Left ventricle myocardium superior (tissue), 1 donor: ENCODE measurements at places on chromosomes 6 and 20.

DNA sequence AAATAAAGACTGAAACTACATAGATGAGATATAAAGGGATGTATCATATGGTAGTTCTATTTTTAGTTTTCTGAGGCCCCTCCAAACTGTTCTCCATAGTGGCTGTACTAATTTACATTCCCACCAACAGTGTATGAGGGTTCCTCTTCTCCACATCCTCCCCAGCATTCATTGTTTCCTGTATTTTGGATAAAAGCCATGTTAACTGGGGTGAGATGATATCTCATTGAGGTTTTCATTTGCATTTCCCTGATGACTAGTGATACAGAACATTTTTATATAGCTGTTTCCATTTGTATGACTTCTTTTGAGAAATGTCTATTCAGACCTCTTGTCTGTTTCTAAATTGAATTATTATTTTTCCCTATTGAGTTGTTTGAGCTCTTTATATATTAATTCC lies 229.3 kb downstream of the RFPL4B start:
- no peak for DNase-seq

DNA sequence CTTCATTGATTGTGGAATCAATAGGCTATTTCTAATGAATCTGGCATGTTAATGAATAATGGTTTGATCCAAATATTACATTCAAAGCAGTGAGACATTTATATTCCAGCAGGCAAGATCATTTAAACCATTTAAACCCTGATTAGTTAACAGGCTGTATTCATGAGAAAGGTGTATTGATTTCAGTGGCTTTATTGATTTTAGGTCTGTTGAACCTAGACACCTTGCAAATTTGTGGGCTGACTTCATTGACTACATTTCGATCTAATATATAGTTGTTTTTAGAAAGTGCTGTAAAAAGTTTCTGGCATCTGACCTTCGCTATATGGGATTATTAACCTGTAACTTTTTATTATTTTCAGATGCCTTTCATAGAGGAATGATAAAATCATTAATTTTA lies 900.1 kb upstream of the CITED2 start:
- no peak for DNase-seq

DNA sequence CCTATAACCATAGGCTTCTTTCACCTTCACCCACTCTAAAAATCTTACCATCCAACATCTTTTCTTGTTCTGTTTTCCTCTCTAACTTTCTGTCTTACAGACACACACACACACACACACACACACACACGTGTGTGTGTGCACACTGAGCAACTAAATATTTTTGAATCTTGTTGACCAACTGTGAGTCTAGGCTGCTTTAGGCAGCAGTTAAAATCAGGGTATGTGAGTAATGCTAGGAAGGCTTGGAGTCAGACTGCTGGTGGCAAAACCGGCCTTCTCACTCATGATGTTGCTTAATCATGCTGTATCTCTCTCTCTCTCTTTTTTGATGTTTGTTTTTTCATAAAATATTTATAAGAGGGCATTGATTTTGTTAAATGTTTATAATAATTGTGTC lies 103.1 kb upstream of the TBX18 start:
- no peak for DNase-seq

GRCh38 chr6:129908858-129909257 lies 47.7 kb upstream of the TMEM244 start:
- no peak for DNase-seq

DNA sequence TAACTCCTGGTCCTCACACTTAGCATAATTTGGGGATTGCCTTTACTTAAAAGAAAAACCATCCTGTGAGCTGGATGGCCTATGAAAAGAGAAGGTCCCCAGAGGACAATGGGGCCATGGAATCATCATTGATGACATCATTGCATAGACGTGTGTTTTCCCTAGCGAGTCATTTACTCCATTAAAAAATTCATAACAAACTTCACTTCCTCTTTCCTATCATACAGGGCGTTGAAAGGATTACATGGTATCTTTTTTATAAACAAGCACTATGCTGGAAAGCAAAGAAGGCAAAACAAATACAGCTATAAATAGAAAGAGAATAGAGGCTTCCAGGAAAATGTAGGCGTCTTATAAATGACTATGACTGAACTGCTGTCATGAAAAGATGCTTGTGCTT lies 11.3 kb upstream of the COL12A1 start:
- DNase-seq: no peak

DNA sequence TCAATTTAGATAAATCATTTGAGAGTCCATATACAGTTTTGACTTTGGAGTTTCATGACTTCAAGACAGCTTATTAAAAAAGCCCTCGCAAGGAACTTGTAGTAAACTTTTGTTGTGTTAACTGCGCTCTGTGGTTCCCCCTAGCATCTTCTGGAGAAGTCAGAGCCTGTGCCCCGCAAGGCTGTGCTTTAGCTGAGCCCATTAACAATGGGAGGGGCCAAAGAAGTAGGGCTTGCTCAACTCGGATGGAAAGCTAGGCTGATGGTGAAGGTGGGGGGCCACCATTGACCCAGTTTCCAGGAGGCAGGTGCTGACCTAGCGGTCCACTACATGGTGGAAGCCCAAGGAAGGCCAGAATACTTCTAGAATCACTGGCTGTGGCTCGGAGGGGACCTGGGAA lies 29.3 kb upstream of the OVOL2 start:
- DNase-seq: no peak

- no peak for DNase-seq
Measured at GRCh38 chr6:119966484-119966883, 616.9 kb upstream of the MAN1A1 start.

- no peak for DNase-seq
Measured at GRCh38 chr20:62320581-62321354, 18.0 kb downstream of the ADRM1 start.

DNA sequence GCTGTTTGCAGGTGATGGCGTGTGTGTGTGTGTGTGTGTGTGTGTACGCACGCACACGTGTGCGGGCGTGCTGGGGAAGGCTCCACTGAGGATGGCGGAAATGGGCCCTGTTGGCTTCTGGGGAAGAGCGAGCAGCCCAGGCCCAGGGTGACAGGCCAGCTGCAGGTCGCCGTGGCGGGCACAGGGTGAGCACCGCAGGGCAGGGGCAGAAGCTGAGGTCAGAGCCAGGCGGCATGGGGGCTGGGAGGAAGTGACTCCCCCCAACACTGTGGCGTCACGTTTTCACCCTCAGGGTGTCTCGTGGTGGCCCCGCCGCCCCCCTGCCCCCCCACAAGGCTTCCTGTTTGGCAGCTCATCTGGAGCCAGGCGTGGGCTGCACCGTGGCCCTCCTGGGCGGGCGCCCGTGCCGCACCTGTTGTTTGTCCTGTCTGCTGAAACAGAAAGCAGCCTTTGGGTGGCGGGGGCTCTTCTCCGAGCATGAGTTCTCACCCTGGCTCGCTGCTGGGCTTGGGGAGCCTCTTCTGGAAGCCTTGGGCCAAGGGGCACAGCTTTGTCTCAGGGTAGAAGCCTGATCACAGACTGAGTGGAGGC lies 7.1 kb downstream of the RBM38 start:
- peak; percentile 67 for DNase-seq

DNA sequence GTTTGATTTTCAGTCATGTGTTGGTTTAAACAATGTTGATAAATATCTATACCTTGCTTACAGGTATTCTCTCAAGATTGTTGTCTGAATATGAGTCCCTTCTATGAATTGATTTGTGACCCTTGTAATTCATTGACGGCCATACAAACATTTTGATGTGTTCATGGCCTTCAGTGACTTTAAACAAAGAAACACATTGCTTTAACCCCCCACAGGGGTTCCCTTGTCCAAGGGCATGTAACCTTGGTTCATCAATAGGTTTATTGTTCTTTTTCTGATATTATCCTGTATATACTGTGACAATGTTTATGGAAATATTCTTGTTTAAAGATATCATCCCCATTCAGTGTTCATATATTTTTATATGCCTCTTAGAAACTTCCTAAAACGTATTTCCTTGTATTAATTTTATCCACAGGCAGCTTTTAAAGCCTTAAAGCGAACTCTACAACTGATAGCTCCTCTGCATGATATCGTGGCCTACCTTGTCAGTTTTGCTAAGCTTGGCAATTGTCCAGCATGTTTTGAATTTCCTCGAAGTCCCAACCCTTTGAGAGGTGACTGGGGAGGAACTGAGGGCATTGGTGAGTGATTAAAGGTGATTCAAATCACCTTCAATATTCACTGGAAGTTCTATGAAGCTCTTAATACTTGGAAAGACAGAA lies 87.0 kb downstream of the CD164 start:
- DNase-seq: no peak

GRCh38 chr6:119454714-119455113 lies 105.2 kb upstream of the MAN1A1 start:
- DNase-seq: no peak

DNA sequence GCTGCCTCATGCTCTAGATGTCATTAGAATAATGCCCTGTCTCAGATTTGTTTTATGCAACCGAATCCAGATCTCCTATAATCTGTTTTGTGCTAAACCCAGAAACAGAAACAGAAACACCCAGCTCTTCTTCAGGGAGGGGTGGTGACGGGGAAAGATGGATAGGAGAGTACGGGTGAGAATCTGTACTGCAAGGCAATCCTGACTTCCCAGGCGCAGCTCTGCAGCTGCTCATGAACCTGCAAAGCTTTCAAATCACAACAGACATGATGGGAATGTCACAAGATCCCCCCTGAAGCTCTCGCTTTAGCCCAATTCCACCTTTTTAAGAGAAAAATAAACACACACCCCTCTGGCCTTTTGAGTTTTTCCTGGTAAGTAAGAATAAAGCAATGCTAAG lies 71.5 kb downstream of the PPP1R3G start:
- DNase-seq: no peak

DNA sequence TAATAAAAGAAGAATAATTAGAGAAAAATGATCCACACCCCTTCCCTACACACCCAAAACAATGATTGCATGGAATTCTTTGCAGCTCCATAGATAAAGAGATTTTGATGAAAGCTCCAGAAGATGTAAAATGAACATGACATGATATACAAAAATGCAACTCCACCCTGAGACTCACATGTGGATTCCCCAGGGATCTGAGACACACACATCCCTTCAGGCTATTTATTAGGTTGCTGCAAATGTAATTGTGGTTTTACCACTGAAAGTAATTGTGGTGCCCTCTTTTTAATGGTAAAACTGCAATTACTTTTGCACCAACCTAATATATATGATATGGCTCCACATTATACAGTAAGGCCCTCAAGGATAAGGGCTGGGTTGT lies 40.4 kb upstream of the TBC1D7 start:
- DNase-seq: no peak

DNA sequence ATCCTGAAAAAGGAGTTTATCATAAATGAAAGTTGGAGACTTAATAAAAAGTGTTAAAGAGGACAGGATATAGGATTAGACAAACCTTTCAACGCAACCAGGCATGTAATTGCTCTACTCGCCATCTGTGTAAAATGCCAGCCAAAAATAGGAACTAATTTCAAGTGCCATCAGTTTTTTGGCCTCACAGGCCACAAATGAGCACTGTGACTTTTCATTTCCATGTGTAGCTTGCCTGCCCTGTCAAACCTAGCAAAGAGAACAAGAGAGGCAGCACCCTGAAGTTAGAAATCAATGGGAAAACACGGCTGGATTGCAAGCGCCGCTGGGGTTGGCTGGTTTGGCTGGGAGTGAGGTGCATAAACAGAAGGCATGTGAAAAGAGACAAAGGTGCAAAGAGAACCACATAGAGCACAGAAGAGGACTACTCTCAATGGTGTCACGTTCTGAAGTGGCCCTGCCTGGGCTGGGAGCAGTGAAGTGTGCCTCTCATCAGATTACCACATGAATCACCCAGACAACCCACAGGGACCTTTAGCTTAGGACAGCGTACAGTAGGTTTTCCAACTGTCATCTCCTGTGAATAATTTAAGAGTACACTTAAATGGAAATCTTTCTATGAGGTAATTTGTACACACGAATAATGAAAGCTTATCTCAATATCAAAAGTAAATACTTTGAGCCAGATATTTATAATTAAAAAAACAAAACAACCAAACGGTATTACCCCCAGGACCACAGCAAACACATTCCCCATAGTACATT lies 78.0 kb upstream of the NHSL1 start:
- DNase-seq: no peak

- DNase-seq: no peak
Measured at GRCh38 chr20:47202733-47203667, 153.5 kb downstream of the ZMYND8 start.

DNA sequence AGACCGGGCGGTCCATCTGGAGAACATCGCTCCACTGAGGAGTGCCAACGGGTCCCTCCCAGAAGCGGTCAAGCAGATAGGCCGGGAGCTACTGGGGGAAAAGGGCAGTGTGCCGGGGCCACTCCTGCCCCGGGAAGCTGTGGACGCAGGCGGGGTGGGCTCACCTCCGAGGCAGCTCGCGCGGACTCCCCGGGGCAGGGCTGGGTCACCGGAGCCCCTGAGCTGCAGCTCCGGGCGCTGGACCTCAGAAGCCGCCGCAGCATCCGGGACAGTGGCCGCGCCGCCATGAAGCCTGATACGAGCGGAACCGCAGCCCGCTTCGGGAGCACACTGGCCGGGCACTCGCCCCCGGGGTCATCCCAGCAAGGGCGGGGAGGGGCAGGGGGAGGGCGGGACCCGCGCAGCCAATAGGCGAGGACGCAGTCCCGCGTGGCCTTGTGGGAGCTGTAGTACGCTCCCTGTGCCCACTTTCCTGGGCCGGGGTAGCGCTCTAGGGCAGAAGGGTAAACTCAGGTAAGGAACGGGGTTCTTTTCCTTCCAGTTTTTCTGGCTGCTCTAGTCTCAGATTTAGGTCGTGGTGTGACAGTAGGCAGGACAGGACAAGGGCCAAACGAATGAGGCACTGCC lies at the start of gene MOCS1:
TSS of gene MOCS1 (minus strand) at position 332 of the 627 bp plus-strand sequence. CDS start at position 287, 45 bp downstream.
- DNase-seq: peak; percentile 94

- DNase-seq: no peak
Measured at GRCh38 chr6:101066481-101066880, 185.4 kb upstream of the ASCC3 start.

- no peak for DNase-seq
Measured at GRCh38 chr6:149132336-149132735, 185.2 kb upstream of the TAB2 start.

- DNase-seq: no peak
Measured at GRCh38 chr20:20192366-20192765, 140.0 kb downstream of the CFAP61 start.

GRCh38 chr6:4349323-4349722 lies 213.9 kb upstream of the ECI2 start:
- no peak for DNase-seq

DNA sequence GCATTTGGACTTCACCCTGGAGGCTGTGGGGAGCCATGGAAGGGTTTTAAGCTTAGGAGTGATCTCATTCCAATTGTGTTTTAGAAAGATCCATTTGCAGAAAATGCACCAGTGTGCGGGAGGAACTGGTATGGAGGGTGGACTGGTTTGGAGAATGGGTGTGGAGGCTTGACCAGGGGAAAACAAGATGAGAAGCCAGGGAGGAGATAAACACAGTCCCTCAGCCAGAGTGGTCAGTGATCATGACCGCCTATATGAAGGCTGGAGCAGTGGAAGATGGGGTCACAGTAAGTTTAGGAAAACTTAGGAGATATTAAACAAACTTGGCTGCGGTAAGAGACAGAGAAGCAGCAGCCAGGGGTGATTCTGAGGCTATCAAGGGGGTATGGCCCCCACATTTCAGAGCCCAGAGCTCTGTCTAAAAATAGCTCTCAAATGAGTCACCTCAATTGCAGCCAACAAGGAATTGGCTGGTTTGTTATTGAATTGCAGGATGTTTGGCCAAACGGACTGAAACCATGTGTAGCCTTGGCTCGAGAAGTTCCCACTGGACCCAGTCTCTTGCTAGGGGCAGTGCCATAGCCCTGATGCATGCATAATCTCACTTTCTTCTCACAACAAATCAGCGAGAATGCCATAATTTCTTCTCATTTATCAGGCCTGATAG lies 159.9 kb upstream of the TOP1 start:
- DNase-seq: peak; percentile 53
